ENCODE measurements at places on chromosomes 5 and 9. TPM values are rescaled to one million over a fixed set of nuclear protein-coding genes. Genes with fewer than 3 reads are reported as not detected.
A peak's percentile ranks its signal among the peaks of the same experiment; 100 is the strongest.

DNA sequence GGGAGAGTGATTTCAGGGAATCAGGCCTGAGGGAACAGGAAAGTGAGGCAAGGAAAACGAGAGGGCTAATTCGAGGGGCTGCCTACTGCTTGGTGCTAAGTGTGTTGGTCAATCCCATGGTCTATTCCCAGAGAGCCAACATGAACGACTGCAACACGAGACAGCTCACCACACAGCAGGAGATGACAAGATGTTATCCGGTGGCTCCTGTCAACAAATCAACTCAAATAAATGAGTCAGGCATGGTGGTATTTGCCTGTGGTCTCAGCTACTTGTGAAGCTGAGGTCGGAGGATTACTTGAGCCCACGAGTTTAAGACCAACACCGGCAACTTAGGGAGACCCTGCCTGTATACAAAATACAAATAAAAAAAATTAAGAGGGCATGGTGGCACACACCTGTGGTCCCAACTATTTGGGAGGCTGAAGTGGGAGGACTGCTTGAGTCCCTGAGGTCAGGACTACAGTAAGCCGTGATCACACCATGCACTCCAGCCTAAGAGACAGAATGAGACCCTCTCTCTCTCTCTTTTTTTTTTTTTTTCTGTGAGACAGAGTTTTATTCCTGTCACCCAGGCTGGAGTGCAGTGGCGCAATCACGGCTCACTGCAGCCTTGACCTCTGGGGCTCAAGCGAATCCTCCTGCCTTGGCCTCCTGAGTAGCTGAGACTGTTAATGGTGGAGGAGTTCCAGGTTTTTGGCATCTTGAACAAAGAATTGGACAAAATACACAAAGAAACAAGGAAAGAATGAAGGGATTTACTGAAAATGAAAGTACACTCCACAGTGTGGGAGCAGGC is 9.0 kb upstream of the FAF2 start:
- no peak for DNase-seq

DNA sequence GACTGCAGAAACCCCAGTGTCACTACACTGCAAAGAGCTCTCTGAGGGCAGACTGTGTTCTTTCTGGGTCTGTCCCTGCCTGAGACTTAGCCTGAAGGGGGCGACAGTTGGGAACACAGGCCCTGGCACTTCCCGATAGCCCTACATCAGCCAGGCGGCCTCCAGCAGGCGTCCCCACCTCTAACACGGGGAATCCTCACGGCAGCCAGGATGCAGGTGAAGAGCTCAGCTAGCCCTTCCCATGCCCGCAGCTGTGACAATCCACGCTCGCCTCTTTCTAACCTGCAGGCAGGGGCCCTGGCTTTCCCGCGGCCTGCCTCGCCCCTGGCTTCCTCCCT is 5.9 kb downstream of the MED22 start:
- DNase-seq, result no peak

DNA sequence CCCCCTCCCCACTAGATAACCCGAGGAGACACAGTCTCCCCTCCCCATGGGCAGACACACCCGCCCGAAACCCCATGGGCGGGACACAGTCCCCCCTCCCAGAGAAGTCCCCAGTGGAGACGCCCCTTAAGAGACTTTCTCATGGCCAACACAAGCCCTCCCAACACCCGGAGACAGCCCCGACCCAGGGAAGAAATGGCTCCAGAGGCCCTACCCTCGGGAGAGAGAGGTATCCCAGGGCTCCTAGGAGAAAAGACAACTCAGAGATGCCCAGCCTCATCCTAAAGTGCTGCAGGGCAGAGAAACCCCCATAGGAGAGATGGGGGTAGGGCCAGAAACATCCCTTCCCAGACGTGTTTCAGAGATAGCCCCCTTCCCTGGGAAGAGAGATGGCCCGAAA is 27.4 kb downstream of the PCDH1 start:
- no peak for DNase-seq

DNA sequence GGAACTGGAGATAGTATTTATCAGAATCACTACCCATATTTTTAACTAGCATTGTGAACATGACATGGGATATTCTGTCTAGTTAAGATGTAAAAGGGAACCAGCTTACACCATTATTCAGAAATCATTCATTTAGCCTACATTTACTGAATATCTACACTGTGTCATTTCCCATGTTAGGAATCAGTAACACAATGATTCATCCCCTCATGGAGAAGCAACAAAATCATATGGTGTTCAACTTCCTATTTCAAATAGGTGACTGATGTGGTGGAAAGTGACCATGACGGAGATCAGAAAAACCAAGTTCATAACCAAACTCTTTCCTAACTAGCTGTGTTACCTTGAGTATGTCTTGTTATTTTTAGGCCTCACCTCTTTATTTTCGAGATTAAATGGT is 550.0 kb upstream of the TUSC1 start:
- DNase-seq, result no peak

- peak; percentile 54 for DNase-seq
Measured at GRCh38 chr9:89874351-89875321, 269.8 kb downstream of the GADD45G start.

GRCh38 chr5:83441747-83442146 is 29.8 kb upstream of the VCAN start:
- no peak for DNase-seq

DNA sequence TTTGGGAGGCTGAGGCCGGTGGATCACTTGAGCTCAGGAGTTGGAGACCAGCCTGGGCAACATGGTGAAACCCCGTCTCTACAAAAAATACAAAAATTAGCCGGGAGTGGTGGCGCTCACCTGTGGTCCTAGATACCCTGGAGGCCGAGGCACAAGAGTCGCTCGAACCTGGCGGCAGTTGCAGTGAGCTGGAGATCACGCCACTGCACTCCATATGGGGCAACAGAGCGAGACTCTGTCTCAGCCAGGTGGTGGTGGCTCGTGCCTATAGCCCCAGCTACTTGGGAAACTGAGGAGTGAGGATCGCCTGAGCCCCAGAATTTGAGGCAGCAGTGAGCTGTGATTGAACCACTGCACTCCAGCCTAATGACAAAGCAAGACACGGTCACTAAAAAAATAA is 2.4 kb upstream of the RFK start:
- DNase-seq, result no peak

GRCh38 chr5:149780043-149780737 is 50.1 kb downstream of the PPARGC1B start:
- no peak for DNase-seq

DNA sequence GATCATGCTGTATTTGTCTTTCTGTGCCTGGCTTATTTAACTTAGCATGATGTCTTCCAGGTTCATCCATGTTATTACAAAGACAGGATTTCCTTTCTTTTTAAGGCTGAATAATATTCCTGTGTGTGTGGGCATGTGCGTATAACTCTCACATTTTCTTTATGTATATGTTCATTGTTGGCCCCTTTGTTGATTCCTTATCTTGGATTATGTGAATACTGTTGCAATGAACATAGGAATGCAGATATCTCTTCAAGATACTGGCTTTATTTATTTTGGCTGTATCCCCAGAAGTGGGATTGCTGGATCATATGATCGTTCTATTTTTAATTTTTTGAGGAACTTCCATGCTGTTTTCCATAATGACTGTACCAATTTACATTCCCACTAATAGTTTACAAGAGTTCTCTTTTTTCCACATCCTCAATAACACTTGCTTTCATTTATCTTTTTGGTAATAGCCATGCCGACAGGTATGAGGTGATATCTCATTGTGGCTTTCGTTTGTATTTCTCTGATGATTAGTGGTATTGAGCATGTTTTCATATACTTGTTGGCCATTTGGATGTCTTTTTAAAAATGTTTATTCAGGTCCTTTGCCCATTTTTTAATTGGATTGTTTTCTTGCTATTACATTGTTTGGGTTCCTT is 38.0 kb downstream of the CREBRF start:
- DNase-seq, result no peak

- DNase-seq, result no peak
Measured at GRCh38 chr5:82418608-82418950, 140.4 kb upstream of the RPS23 start.

DNA sequence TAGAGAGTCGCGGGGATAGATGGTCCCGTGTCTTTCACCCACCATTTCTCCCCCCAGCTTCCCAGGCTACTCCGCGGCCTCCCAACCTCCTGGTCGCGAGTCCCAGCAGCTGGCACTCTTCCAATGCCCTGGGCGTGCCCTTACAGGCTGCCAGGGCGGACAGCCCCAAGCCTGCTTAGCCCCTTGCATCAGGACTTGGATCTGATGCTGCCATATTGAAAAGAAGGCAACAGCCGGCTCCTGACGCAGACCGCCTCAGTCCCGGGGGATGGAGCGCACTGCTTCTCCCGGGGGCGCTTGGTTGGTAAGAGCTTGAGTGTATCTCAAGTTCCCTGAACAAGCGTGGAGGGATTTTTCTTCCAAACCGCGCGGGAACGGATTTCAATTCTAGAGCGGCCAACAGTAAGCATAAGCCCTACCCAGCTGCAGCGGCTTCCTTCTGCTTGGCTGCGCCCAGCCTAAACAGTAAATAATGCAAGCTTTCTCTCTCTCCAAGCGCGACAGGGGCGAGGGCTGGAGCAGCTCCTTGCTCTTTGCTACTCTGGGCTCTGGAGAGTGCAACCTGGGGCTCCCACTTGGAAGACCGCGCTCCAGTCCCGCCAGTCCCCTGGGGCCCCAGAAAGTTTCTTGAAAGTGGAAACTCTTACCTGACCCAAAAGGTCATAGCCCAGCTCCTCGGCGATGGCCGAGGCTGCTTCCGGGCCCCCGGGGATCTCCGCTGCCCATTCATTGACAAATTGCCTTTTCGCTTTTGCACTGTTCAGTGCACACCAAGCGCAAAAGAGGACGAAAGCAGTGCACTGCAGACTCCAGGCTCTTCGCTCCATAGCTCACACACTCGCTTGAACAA is 607 bp downstream of the PCSK1 start:
- peak; percentile 25 for DNase-seq

DNA sequence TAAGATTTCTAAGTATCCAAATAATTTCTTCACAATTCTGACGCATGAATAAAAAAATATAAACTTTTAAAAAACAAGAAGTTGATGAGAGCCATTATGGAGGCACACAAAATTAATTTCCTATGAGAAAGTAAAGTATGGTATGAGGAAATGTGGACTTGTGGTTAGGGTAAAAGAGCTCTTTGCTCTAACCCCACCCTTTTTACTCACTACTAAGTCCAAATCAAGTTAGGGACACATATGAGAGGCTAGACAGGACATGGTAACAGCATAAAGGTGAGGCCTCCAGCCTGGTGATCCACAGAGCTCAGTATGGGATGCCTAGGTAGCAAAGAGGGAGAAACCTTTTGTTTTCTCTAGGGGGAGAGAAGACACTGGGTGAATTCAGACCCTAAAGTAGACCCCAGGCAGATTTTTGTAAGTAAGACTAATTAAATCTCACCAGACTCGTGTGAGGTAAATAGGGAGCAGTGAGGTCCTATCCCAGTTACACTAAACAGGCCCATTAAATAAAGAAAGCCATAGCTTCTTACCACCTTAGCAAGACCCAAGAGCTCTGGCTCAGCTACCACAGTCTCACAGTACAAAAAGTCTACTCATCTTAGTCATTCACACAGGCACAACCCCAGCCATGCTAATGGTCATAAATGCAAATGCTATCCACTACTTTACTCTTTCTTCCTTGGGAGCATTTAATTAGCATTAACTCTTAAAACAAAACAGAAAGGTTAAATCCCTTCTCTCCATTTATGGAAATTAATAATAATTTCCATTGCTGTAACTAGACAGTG is 42.6 kb downstream of the MLLT3 start:
- no peak for DNase-seq

The CDKN2A gene
- 0.24 TPM for total RNA-seq

The ODF2 gene
- 12.6 TPM for total RNA-seq

The ADCY2 gene
- total RNA-seq, result 1.1 TPM
